ENCODE measurements at places on chromosomes 3 and 15. TPM values are rescaled to one million over a fixed set of nuclear protein-coding genes. Genes with fewer than 3 reads are reported as not detected.

The CIDEC gene
- not detected for total RNA-seq

The SCAMP5 gene
- 1.5 TPM for total RNA-seq

The SLITRK3 gene
- not detected for total RNA-seq

The AHSG gene
- not detected for total RNA-seq

The SKOR1 gene
- total RNA-seq: 0.49 TPM

The GRK7 gene
- 0.12 TPM for total RNA-seq

The APOD gene
- total RNA-seq: 12.0 TPM

The TMCO5A gene
- total RNA-seq: not detected

The PAQR5 gene
- 3.5 TPM for total RNA-seq

The C15orf62 gene
- total RNA-seq: 0.12 TPM

The MED12L gene
- total RNA-seq: 0.85 TPM

The KATNBL1 gene
- 47.1 TPM for total RNA-seq

The GPR62 gene
- total RNA-seq: not detected

Measured in hair follicle dermal papilla cell (primary cell).